ENCODE measurements at places on chromosomes 1 and 21.

- no peak for DNase-seq
Measured at GRCh38 chr1:187714470-187714869, 885.7 kb downstream of the PLA2G4A start.

- no peak for DNase-seq
Measured at GRCh38 chr1:221783437-221783836, 41.5 kb upstream of the DUSP10 start.

DNA sequence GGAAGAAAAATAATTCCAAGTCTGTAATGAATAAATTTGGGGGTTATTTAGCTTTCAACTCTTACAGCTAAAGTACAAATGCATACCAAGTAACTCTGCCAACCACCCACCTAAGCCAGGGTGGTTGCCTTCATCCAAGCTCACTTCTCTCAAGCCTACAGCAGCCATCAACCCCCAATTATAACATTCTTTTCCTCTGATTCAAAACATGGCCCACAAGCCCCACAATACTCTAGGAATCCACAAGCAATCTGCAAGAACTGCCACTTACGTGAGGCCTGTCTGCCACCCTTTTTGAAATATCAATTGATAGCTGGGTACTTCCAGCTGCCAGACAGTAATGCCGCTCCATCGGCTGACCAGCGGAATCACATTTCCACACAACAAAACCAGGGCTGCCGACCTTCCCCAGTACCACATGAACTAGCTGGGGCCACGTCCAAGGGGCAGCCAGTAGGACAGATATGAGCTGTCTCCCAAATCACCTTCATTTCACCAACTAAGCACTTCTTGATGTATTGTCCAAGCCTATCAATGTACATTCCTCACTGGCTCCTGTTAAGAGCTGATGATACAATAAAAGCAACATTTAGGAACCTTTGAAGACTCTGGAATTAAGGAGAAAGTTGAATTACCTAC, 3.2 kb downstream of the LBR start:
- DNase-seq: peak; percentile 69

- peak; percentile 13 for DNase-seq
Measured at GRCh38 chr1:178122283-178122682, 28.4 kb downstream of the RASAL2 start.

GRCh38 chr1:75133750-75134646, at the start of gene LHX8:
Gene LHX8, plus strand, starts transcription at chr1:75134388. Its CDS starts 2,227 bp downstream, at chr1:75136615.
- DNase-seq: no peak

GRCh38 chr1:5221451-5221850, 567.0 kb downstream of the AJAP1 start:
- DNase-seq: no peak

GRCh38 chr21:36976882-36977651, 10.6 kb upstream of the HLCS start:
- DNase-seq: peak; percentile 73

- DNase-seq: peak; percentile 27
Measured at GRCh38 chr1:46183926-46184557, 7.8 kb upstream of the P3R3URF start.

DNA sequence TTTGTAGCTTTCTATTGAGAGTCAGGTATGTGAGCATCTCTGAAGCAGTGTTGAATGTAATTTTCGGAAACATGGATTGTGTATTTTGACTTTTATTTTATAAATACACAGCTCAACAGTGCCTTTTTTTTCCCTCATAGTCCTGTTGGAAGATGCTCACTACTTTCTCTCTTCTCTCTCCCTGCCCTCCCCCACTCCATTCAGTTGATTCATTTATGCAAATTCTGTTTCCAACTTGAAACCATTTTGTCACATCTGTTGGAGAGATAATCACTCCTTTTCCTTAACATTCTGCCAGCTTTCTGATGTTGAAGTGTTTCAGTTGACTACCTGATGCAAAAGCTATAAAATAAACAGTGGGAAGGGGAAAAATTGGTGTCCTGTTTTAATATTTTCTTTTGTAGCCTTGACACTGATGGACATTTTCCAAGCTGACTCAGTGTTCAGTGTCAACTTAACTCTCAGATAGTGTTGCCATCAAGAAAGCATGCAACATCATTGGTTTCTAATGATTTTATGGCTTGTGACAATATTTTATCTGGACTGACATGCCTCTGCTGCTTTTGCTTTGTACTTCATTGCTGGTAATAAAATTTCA, 194.5 kb downstream of the HS2ST1 start:
- peak; percentile 17 for DNase-seq

DNA sequence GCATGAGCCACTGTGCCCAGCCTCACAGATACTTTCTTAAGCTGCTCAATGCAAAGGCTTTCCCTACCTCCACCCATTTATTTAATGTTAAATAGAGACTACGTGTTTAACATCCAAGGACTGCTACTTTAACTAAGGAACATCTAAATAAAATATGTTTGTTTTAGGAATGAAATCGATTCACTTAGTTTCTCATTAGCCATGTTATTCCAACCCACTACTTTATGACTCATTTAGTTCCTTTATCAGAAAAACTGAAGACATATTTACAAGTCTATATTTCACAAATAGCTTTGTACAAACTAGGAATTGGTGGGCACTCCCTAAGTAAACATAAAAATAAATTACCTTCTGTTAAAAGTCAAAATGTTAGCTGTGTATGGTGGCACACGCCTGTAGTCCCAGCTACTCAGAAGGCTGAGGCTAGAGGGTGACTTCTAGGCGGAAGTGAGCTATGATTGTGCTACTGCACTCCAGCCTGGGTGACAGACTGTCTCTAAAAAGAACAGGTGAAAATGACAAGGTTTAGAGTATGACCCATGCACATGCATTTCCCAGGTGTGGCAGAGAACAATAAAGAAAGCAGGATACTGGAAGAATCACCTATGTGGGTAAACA, 39.9 kb upstream of the AK4 start:
- DNase-seq: no peak

- no peak for DNase-seq
Measured at GRCh38 chr1:78234496-78234895, 188.7 kb downstream of the GIPC2 start.

- no peak for DNase-seq
Measured at GRCh38 chr21:27813750-27814149, 846.9 kb upstream of the ADAMTS5 start.

DNA sequence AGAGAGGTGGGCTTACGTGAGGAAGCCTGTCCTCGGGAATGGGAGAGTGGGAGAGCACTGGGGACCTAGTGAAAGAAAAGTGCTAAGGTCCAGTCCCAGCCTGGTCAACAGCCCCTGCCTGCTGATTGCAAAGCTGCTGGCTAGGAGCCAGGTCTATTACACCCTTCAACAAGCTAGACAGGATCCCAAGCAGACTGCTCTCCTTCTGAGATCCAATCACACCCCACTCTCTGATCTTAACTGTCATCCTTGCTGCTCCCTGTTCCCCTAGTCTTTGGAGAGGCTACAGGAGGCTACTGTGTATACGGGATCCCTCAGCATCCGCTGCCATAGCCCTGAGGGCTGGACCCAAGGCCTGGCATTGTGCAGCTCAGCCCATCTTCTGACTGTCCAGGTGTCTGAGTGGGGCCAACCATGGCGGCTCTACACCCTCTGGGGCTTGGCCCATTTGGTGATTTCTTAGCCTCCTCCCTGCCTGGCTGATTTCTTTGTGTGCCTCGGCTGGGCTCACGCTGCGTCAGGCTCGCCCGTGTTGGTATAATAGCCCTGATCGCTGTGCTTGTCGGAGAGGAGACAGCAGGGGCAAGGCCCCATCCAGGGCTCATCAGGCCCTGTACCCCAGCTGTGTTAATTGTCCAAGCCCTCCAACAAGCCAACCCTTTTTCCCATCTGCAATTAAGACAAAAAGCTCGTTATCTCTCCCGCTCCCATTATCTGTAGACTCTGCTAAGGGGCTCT, 43.9 kb downstream of the NAV1 start:
- DNase-seq: peak; percentile 68

- no peak for DNase-seq
Measured at GRCh38 chr1:224042557-224043118, 71.3 kb upstream of the FBXO28 start.

- no peak for DNase-seq
Measured at GRCh38 chr1:65256860-65257708, 52.3 kb upstream of the DNAJC6 start.

DNA sequence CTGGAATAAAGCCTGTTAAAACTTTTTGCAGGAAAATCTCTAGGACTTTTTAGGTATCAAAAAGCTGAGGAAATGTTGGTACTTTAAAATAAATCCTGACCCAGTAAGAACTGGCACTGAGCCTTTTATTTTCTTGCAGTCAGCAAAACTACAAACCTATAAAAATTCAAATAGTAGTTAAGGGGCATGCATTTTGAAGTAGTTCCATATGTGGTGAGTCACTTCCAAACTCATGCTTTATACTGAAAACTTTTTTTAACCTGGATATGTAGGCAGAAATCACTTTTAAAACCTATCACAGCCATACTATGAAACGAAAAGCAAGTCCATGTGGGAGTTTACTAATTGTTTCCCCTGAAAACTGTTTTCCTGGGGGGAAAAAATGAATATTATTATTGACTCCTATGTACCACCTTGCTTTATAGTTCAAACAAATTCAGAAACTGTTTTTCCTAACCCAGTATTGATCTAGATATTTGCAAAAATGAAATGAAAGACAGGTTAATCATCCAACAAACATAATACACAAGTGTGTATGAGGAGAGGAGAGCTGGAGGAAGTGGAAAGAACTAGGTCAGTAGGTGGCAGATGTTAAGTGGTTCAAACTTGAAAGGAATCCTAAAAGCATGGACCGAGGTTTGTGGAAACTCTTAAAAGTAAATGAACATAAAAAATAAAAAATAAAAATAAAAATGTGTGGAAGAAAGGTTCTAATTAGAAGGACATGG, 30.5 kb downstream of the NRIP1 start:
- DNase-seq: peak; percentile 59

DNA sequence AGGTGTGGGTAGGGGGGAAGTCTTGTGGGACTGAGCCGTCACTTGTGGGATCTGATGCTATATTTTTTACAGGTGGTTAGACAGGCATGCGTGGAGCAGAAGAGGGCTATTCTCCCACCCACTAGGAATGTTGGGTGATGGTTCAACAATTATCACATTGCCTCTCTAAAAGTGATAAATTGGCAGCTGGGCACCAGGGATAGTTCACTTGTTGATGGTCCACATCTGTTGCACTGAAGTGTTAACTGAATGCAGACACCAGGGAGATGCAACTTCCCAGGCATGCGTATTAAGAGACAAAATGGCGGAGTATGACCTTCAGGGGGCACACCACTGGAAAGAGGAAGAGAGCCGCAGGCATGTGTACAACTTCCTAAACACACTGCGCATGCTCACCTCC, 193.3 kb upstream of the TNR start:
- DNase-seq: no peak

DNA sequence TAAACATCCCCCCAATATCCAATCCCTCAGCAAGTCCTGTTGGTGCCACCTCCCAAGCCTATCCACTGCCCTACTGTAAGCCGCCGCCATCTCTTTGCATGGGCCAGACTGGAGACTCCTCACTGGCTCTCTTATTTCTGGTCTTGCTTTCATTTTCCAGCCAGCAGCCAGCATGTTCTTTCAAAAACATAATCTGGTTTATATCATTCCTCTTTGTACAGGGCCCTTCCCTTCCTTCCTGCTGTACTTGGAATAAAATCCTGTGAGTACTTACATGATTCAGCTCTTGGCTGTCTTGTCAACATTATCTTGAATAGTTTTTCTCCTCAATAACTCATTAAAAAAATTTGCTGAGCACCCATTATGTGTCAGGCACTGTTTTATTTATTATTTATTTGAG, 28.2 kb downstream of the TLR5 start:
- peak; percentile 25 for DNase-seq

DNA sequence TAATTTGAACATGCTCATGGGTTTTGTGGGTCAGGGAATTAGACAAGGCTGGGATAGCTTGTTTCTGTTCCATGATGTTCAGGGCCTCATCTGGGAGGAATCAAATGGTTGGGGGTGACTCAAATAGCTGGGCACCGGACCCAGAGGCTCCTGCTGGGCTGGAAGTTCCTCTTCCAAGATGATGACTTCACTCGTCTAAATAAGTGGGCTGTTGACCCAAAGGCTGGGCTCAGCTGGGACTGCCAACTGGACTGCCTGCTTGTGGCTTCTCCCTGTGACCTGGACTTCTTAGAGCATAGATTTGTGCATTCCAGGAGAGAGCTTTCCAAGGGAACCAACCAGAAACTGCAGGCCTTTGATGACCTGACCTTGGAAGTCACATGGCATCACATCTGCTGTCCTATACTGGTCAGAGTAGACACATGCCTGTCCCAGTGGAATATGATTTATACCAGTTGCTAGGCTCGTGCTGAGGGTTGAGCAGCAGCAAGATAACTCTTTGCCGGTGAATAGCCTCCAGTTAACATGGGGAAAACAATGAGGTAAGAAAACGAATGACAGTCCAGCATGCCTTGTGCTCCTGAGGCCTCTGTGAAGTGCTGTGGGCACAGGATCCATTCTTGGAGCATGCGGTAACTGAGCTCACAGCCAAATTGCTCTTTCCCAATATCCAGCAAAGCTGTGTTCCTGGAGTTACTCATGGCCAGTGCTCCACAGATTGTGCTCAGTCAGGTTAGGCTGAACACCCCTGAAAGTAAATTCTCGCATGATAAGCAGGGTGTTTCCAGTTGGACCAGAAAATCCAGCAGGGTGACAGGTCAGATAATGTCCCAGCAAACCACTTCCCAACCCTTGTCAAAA, 272.9 kb upstream of the TMEM51 start:
- DNase-seq: peak; percentile 84

GRCh38 chr1:16236511-16237342, at the start of gene CPLANE2:
Gene CPLANE2, minus strand, starts transcription at chr1:16237183. Its CDS starts 441 bp downstream, at chr1:16236742.
- peak; percentile 89 for DNase-seq

DNA sequence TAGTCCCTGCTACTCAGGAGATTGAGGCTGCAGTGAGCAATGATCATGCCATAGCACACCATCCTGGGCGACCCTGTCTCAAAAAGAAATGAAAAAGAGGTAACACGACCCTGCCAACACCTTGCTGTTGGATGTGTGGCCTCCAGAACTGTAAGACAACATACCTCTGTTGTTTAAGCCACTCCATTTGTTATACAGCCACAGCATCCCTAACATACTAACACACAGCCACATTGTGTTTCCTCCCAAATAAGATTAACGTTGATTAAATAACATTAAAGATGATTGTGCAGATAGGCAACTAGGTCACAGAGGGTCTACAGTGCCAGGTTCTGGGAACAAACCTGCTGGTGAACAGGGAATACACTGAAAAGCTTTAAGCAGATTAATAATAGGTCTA, 170.4 kb downstream of the RERE start:
- DNase-seq: no peak

- DNase-seq: no peak
Measured at GRCh38 chr1:241646201-241646600, 5.9 kb upstream of the WDR64 start.

GRCh38 chr1:104746994-104747393, 997.3 kb downstream of the AMY1C start:
- DNase-seq: no peak

- no peak for DNase-seq
Measured at GRCh38 chr1:177119311-177119710, 45.2 kb downstream of the ASTN1 start.

DNA sequence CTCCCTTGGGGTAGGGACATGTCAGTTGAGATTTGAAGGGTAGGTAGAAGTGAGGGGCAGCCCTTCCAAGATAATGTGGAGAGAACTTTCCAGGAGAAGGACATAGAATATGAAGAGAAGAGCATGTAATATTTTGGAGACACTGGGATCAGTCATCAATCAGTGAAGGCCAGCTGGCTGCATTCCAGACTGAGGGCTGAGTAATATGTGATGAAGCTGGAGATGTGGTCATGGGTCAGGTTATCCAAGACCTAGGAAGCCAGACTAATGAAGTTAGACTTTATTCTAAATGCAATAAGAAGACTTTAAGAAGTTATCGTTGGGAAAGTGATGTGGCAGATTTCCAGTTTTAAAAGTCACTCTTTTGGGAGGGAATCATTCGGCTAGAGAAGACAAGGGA, 262.0 kb downstream of the HMCN1 start:
- DNase-seq: peak; percentile 74

GRCh38 chr1:154493276-154493675, 8.7 kb upstream of the TDRD10 start:
- no peak for DNase-seq
